Right kidney (tissue), 9 donors: ENCODE measurements at places on chromosomes 12 and 14.

GRCh38 chr12:130924966-130925665, 28.6 kb upstream of the ADGRD1 start:
- no peak for DNase-seq

GRCh38 chr12:92602476-92602875, 100.3 kb upstream of the PLEKHG7 start:
- DNase-seq, result no peak

- DNase-seq, result peak; percentile 72
These were observed 20.2 kb downstream of the SLC2A3 start for GRCh38 chr12:7915661-7916403.

DNA sequence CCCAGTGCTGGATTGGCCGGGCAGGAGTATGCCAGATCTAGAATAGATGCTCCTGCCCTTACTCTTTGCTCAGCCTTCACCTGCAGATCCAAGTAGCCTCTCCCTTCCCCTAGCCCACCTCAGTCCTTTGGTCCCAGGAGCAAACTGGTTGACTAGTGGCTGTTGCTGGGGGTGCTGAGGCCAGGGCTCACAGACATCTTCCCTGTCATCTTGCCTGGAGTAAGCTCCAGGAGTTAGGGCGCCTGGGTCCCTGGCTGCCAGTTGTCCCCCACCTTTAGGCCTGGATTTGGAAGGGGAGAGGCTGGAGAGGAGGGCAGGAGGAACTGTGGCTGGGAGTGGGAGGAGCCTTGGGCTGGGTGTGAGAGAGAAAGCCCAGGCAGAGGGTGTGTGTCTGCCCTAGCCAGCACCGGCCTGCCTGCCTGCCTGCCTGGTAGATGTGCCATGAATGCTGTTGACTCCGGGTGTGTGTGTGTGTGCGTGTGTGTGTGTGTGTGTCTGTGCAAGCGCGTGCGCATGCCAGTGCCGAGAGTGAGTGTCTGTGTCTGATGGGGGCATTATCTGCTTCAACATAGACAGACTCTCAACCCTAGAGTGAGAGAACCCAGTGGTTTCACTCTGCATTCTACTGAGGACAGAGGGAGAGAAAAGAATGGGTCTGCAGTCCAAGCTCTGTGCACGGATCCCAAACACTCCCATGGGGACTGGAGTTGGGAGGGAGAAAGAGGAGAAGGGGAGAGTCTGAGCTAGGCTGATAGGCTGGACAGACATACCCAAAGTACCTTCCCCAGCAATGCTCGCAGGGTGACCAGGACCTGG, 845 bp upstream of the RARG start:
- DNase-seq, result no peak

DNA sequence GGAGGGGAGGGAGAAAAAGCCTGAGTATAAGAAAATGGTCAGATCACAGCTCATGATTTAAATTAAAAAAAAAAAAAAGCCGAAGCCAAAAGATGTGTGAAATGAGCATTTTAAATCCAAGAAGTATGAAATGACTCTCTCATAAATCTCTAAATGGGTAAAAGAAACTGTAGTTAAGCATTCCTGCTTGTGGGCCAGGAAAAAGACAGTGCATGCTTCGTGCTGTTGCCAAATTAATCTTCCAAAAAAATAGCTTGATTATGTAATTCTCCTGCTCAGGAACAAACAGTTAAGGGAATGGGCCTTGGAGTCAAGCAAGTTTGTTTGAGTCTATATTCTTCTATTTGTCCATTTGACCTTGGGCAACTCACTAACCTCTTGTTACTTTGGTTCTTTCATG, 325.4 kb upstream of the SEL1L start:
- DNase-seq, result no peak

GRCh38 chr12:128810182-128811127, 13.3 kb downstream of the SLC15A4 start:
- no peak for DNase-seq

- no peak for DNase-seq
These were observed 52.9 kb downstream of the APOBEC1 start for GRCh38 chr12:7612851-7613250.

DNA sequence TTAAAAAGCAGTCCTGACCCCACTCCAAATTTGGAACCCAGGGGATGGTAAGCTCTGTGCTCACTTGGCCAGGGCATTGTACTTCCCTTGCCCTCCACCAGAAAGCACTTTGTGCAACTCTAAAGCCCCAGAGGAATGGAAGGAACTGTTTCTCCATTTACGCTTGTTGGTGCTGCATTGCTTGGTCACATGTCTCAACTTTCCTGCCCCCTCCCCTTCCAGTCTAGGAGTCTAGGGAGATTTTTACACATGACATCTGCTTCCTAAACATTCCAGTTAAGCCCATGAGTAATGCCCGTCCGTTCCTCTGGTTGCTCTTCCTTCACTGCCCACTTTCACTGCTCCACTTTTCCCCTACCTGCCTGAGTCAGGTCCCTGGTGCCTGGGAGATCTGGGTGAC, 92.6 kb upstream of the MAP1LC3B2 start:
- DNase-seq, result no peak

GRCh38 chr12:97745406-97746101, 282.9 kb downstream of the RMST start:
- DNase-seq, result no peak

GRCh38 chr14:28744126-28744525, 22.5 kb upstream of the FOXG1 start:
- DNase-seq, result no peak

DNA sequence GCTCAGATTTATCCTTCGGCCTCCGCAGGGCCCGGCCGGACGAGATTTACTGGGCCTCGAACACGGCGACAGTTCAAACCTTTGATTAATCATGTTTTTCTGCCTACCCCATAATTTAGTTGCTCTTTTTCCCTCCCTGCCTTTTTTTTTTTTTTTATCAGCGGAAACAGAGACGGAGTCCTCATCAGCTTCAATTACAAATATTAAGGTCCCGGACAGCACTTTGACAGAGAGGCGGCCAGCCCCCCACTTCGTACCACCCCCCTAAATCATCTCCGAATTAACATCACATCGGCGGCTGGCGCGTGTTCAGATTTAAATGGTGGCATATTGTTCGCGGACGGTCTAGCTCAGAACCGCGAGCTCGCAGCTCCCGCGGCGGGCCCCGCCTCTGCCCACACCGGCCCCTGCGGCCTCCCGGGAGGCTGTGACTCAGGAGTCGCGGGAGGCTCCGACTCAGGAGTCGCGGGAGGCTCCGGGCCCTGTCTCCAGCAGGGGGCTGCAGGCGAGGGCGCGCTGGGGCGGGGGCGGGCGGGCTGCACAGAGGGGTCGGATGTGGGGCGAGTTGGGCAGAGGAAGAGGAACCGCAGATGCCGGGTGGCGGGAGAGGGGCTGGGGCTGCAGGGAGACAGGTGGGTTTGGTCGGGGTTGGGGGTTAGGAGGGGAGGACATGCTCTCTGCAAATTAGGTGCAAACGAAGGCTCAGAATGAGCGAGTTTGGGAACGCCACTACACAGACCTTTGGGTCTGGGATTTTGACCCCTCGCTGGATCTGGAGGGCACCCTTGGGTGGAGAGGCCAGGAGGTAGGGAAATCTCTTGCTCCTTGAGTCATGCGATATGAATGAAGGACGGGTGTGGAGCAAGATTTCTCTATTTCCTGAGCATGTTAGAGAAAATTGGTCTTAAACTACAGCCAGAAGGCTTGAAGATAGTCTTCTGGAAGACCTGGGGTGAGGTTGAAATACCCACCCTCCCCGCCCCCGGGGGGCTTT, 19.6 kb upstream of the ATP5MC2 start:
- DNase-seq, result no peak

GRCh38 chr12:1305063-1305434, 289.3 kb downstream of the FBXL14 start:
- DNase-seq, result no peak

DNA sequence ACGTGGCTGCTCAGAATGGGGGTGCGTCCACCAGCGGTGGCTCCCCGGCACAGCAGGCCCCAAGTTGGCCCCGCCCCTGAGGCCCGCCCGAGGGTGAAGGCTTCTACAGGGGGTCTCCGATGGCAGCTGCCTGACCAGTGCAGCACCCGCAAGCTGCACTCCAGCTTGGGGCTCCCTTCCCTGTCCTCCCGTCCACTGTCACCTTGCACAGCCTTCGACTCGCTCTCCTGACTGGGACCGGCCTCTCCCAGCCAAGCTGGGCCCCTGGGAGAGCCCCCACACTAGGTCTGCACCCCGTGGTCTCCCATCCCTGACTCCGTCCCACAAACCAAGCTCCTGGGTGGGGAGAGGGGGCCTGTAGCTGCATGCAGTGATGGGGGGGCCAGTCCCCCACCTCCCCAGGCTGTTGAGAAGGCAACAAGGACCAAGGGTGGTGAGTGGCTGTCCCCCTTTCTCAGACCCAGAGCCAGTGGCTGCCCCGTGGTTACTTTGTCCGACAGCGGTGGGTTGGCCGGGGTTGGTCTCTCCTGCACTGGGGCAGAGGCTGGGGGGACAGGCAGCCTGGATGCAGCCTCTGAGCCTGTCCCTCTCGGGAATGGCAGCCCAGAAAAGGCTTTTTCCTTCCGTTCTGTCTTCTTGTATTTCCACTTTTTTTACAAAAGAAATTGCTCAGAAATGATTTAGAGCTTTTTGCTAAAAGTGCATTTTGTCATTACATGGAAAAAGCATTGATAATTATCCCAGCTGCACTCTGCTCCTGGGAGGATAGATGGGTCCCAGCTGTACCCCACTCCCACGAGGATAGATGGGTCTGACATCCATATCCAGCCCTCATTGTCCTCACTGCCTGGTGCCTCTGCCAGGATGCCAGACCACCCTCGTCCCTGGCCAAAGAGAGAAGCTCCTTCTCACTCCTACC, 217.0 kb downstream of the KIF26A start:
- no peak for DNase-seq

- no peak for DNase-seq
These were observed 594 bp upstream of the VCPKMT start for GRCh38 chr14:50116966-50117365.

GRCh38 chr12:9319842-9320173, 111.6 kb upstream of the PZP start:
- DNase-seq, result no peak

DNA sequence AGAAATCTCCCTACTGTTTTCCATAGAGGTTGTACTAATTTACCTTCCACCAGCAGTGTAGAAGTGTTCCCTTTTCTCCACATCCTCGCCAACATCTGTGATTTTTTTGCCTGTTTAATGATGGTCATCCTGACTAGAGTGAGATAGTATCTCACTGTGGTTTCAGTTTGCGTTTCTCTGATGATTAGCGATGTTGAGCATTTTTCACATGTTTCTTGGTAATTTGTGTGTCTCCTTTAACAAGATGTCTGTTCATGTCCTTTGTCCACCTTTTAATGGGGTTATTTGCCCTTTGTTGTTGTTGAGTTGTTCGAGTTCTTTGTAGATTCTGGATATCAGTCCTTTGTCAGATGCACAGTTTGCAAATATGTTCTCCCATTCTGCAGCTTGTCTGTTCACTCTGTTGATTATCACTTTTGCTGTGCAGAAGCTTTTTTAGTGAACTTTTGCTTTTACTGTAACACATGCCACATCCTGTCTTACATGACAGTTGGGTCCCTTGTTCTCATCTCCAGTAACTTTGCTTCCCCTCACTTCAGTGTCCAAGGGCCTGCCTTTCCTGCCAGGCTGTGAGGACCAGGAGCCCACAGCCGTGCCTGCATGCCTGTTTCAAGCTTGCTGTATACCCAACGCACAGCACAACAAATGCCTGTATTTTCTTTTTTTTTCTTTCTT, 64.9 kb downstream of the SPRING1 start:
- no peak for DNase-seq

- no peak for DNase-seq
These were observed 64.2 kb downstream of the ERGIC2 start for GRCh38 chr12:29316752-29317151.

- DNase-seq, result no peak
These were observed 229.4 kb upstream of the RGS6 start for GRCh38 chr14:71702786-71703185.

DNA sequence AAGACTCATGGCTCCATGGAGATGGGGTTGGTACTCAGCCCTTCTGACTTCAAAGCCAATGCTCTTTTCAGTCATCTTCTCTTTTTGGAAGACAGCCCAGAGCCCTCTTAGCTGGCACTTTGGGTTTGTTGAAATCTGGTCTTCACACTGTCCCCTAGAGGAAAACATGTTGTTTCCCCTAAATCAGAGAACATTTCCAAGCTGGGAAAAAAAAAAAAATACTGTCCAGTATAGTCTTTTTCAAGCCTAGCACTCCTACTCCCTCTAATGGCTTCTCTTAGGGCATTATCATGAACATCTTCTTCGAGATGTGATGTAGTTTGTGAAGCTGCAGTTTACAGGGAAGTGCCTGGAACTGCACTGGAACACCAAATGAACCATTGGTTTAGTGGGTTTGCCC, 3.0 kb upstream of the ZC3H14 start:
- DNase-seq, result no peak

GRCh38 chr12:107436836-107437235, 248.8 kb upstream of the PWP1 start:
- DNase-seq, result no peak

DNA sequence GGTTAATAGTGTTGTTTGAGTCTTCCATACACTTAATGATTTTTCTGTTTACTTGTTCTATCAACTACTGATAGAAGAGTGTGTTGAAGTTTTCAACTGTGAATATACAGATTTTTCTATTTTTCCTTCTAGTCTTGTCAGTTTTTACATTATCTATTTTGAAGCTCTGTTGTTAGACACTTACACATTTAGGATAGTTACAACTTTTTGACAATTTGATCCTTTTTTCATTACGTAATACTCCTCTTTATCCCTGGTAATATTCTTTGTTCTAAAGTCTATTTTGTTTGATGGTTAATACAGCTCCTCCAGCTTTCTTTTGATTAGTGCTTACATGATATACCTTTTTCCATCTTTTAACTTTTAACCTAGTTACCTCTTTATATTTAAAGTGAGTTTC, 45.2 kb downstream of the DHRS2 start:
- no peak for DNase-seq

- DNase-seq, result peak; percentile 55
These were observed at the start of gene NXPH4 for GRCh38 chr12:57216014-57216911. NXPH4 (plus strand) TSS chr12:57216794; CDS start chr12:57216970, 176 bp downstream.

DNA sequence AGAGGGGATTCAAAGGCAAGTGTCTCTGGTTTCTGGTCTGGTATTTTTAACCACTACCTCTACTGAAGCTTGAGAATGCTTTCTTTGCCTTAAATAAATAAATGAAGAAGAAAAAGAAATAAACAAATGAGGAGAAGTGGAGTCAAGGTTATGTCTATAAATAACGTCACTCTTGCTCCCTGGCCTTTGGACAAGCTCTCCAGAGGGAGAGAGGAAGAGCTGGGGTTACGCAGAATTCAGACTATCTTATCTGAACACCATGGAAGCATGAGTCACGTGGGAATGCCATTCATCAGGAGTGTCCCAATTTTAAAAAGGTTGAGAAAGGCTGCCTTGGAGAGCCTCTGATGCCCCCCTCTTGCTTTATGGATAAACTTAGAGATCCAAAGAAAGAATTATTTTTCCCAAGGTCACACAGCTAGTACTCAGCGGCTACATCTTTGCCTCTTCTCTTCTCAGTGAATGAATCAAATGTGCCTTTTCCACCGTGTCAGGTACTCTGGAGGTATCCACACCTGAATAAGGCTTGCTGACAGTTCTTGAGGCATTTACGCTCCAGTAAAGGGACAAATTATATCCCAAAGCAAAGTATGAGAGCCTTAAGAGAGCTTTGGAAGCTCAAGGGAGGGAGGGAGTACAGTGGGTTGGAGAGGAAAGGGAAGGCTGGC, 12.9 kb upstream of the MSI1 start:
- no peak for DNase-seq
